ENCODE measurements at places on chromosomes 4 and X. TPM values are rescaled to one million over a fixed set of nuclear protein-coding genes. Genes with fewer than 3 reads are reported as not detected.
A peak's percentile ranks its signal among the peaks of the same experiment; 100 is the strongest.

- no peak for DNase-seq
- no peaks in the 10 kb centered on the region for H3K4me1 ChIP-seq
- no peak overlapping the region for H3K27ac ChIP-seq
Observed at GRCh38 chrX:147838465-147839131, 73.1 kb upstream of the FMR1 start.

- H3K27ac ChIP-seq, result no peak overlapping the region
- no peak overlapping the region for H3K4me3 ChIP-seq
- H3K27me3 ChIP-seq, result no peaks in the 10 kb centered on the region
- DNase-seq, result no peak
- no peaks in the 10 kb centered on the region for H3K4me1 ChIP-seq
Observed at GRCh38 chr4:84455697-84456096, 43.4 kb downstream of the NKX6-1 start.

DNA sequence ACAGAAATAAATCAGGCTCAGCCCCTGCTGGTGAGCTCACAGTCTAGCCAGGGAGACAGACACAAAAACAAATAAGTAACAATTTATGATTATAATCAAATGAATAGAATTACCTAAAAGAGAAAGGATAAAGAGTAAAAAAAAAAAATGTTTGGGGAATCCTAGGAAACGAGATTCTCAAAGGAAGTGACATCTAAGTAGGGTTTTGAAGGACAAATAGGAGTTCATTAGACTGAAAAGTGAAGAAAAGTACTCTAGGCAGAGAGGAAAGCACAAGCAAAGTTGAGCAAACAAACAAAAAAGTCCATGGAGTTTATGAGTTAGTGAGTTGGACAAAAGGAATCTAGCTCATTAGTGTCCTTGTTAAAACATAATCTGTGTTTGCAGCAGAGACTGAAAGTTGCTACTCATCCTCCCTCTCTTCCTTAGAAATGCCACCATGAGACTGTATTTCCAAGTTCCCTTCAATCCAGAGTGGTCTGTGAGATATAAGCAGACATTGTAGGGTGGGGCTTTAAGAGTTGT lies 145.6 kb downstream of the SPATA18 start:
- H3K36me3 ChIP-seq, result no peaks in the 10 kb centered on the region
- no peaks in the 10 kb centered on the region for H3K4me1 ChIP-seq

DNA sequence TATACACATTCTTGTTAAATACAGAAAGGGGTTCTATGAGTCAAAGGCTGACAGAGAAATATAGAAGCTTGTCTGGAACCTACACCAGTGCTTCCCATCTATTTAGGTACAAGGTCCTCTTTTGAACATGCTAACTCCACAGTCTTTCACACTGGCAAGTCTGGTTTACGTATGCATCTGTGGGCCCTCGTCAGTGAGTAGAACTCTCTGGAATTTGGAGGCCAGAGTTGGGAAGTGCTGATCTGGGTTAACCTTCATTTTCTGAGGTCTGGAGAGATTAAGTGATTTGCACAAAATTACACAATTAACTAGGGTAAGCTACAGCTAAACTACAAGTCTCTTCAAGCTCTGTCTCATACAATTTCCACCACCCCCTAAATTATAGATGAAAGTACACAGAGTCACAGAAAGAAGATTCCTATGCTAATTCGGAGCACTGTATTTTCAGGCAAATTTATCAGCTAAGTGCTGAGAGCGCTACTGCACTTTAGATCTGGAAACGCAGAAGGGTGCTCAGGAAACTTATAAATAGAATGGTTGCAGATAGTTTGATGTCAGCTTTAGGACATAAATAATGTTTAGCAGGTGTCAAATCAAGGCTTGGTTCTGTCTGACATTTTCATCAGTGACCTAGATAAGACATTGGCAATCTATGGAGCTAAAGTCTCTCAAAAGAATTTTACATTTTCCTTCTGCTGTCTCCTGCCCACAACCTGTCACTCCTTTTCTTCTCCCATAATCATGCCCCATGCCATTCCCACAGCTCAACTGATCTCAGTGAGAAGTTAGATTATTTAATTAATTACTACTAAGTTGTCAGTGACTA lies 43.0 kb upstream of the PDLIM5 start:
- no peaks in the 10 kb centered on the region for H3K36me3 ChIP-seq
- H3K4me3 ChIP-seq, result no peak overlapping the region
- H3K4me1 ChIP-seq, result peaks cover 5% of the 10 kb centered on the region

DNA sequence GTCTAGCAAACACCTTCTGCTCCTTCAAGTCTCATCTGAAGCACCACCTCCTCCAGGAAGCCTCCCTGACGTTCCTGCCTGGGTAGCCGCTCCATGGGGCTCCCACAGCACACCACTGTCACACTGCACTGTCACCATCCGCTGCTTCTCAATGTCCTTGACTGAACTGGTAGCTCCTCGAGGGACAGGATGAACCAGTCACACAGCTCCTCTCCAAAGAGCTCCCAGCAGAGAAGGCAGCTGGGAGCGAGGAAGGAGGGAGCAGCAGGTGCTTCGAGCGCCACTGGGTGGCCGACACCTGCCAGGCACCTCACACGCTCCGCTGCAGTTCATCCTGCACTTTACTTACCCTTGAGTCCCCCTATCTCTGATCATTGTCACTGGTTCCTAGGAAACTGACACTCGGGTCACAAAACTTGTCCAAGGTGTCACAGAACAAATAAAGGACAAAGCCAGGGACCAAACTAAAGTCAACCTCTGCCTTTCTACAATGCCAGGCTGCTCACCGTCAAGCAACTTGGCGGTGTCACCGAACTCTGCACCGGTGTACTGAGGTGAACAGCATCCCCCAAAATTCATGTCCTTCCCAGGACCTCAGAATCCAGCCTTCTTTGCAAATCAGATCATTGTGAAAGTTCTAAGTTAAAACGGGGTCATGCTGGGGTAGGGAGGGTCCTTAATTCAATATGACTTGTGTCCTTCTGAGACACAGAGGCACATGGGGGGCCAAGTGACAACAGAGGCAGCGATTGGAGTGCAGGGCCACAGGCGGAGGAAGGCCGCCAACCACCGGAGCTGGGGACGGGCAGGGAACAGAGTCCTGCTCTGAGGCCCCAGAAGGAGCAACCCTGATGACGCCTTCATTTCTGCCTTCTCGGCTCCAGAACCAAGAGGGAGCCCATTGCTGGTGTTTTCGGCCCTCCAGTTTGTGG lies 5.5 kb upstream of the S100P start:
- DNase-seq, result no peak
- H3K27ac ChIP-seq, result peak overlapping the region; percentile 66
- peaks cover 20% of the 10 kb centered on the region for H3K4me1 ChIP-seq
- no peaks in the 10 kb centered on the region for H3K27me3 ChIP-seq
- H3K36me3 ChIP-seq, result no peaks in the 10 kb centered on the region

GRCh38 chr4:188941524-188942119 lies 802.4 kb downstream of the TRIML1 start:
- H3K27ac ChIP-seq, result peak overlapping the region; percentile 98
- peaks cover 4% of the 10 kb centered on the region for H3K4me1 ChIP-seq
- H3K36me3 ChIP-seq, result no peaks in the 10 kb centered on the region

CFAP47 gene
- not detected for total RNA-seq

DNA sequence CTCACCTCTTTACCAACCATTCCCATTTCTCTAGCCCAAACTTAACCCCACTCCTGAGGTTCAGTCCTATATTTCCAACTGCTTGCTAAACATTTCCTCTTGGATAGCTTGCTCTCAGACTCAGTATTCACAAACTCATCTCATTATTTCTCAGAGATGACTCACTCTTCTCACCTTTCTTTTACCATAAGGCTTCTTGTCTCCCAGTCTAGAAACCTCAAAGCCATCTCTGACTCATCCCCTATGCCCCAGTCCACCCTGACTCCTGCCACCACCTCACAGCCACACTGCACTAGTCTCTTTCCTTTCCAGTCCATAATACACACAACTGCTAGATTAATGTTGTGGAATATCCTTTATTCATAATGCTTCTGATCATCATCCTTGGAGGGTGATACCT lies 4.8 kb downstream of the FRMPD3 start:
- no peak overlapping the region for H3K4me3 ChIP-seq
- no peaks in the 10 kb centered on the region for H3K36me3 ChIP-seq
- H3K27me3 ChIP-seq, result peaks cover 45% of the 10 kb centered on the region
- peak; percentile 2 for DNase-seq
- no peak overlapping the region for H3K27ac ChIP-seq

F8 gene
- total RNA-seq, result 1.1 TPM

NOCT gene
- total RNA-seq, result 30.8 TPM

- peaks cover 8% of the 10 kb centered on the region for H3K4me1 ChIP-seq
- H3K36me3 ChIP-seq, result no peaks in the 10 kb centered on the region
Observed at GRCh38 chrX:16869393-16870094, 618 bp downstream of the RBBP7 start.

DNA sequence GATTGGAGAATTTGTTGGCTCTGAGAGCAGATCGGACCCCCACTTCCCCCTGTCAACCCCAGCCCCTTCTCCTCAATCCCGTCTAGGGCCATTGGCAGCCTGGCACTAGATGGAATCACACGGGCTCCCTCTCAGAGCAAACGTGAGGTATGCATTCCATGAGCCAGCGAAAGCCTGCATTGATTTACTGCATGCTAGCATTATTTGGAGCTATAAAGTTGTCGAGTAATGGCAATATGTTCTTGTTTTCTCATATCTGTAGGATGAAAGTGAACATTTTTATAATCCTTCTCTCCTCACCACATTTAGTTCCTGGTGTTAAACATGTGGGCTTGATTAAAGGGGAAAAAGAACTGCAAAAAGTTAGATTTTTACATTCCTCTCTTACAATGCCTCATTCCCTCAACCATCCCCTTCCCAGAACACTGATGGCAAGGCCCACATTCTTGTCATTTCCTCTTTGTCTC lies 159.2 kb downstream of the SPRY1 start:
- peak overlapping the region; percentile 54 for H3K27ac ChIP-seq
- peaks cover 26% of the 10 kb centered on the region for H3K4me1 ChIP-seq
- no peaks in the 10 kb centered on the region for H3K36me3 ChIP-seq
- H3K27me3 ChIP-seq, result no peaks in the 10 kb centered on the region
- no peak overlapping the region for H3K4me3 ChIP-seq

DNA sequence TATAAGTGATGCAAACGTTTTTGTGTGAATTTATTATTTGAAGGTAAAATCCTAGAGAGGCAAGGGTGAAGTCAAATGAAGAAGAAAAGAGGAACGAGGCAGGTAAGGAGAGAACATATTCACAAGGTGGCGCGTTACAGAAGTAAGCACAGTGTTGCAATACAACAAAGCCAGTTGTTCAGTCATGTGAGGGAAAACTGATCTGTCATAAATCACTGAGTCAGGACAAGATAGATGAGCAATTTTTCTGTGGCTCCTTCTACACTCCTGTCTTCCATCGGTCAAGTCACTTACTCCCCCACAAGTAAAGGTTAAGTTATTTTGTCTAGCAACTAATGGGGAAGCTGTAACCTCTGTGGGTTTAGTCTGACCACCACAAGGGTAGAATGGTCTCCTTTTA lies 203.0 kb upstream of the GK2 start:
- H3K27ac ChIP-seq, result no peak overlapping the region
- H3K27me3 ChIP-seq, result no peaks in the 10 kb centered on the region
- H3K4me1 ChIP-seq, result no peaks in the 10 kb centered on the region
- H3K4me3 ChIP-seq, result no peak overlapping the region
- H3K36me3 ChIP-seq, result no peaks in the 10 kb centered on the region

DNA sequence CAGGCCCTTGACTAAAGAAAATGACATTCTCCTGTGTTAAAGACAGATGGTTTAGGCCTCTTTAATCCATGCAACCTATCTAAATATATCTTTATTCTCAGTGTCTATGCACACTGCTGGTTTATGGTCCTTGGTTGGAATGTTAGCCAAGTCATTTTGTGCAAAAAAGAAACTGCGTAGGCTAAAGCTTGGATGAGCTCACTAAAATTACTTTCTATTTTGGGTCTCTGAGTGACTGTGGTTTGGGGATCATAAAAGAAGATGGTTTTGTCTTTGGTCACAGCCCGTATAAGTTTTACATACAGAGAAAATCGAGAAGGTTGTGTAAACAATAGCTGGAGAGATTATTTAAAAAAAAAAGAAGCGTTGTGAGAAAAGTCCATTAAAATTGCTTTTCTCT lies 443.6 kb downstream of the UBE2NL start:
- H3K36me3 ChIP-seq, result no peaks in the 10 kb centered on the region
- no peak overlapping the region for H3K27ac ChIP-seq
- no peak overlapping the region for H3K4me3 ChIP-seq
- H3K4me1 ChIP-seq, result no peaks in the 10 kb centered on the region
- no peaks in the 10 kb centered on the region for H3K27me3 ChIP-seq

GRCh38 chr4:152460488-152460887 lies 75.4 kb downstream of the FBXW7 start:
- H3K27me3 ChIP-seq, result no peaks in the 10 kb centered on the region
- no peak overlapping the region for H3K4me3 ChIP-seq
- H3K27ac ChIP-seq, result no peak overlapping the region
- H3K36me3 ChIP-seq, result no peaks in the 10 kb centered on the region
- peak; percentile 78 for DNase-seq
